Muscle of back (tissue), 13 donors: ENCODE measurements at places on chromosomes 5 and 9.
A peak's percentile ranks its signal among the peaks of the same experiment; 100 is the strongest.

DNA sequence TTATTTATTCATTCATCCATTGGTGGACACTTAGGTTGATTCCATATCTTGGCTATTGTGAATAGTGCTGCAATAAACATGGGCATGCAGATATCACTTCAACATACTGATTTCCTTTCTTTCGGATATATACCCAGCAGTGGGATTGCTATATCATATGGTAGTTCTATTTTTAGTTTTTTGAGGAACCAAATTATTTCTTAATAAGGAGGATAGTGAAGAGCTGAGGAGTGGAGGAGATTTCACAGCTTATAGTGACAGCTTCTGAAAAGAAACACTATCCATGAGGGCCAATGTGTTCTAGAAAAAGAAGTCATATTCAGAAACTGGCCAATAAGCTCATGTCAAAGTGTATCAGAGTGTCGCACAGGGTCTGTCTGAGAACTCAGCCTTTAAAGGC lies 183.3 kb downstream of the SEC61B start:
- DNase-seq = no peak

- DNase-seq = no peak
Measured at GRCh38 chr9:88237479-88237961, 99.2 kb upstream of the SPATA31C2 start.

DNA sequence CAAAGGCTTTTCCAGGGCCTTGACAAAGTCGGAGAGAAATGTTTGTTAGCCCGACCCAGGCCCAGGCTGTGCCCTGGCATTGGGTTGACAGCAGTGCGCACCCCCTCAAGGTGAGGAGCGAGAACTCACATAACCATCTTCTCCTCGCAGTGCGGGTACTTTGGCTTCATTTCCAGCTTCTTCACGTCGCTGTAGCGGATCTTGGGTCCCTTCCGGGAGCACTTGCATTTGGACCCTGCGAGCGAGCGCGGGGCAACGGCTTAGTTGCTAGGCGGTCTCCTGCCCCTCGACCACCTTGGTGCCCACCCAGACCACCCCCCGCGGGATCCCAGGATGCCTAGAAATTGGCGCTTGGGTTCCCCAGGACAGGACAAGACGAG lies 496 bp downstream of the CXCL14 start:
- DNase-seq = no peak

- DNase-seq = no peak
Measured at GRCh38 chr5:146137967-146138403, 32.6 kb upstream of the PLAC8L1 start.

DNA sequence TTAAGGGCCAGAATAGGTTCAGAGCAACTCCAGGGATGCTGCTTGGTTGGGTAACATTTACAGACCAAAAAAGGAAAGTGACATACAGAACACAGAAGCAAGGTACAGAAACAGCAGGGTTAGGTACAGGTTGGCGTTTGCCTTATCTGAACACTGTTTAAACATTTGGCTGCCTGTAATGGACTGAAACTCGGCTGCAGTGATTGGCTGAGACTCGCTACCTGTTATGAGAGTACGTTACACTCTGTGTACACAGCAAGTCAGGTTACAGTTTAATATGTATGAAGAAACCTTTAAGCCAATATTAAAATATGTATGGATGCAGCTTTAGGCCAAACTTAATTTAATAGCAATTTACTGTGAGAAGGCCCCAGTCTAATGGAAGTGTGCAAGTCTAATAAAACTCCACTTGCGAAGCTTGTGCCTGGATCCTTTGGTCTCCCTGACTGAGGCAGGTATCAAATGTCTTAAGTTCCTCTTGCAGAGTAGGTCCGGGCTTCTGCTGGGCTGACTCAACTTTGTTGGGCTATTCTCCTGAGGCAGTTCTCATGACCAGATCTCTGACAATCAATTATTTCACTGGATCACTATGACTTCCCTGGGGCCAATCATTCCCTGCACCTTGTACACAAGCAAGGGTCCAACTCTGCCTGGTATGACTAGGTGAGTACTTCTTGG lies 204.9 kb downstream of the ZNF462 start:
- no peak for DNase-seq

DNA sequence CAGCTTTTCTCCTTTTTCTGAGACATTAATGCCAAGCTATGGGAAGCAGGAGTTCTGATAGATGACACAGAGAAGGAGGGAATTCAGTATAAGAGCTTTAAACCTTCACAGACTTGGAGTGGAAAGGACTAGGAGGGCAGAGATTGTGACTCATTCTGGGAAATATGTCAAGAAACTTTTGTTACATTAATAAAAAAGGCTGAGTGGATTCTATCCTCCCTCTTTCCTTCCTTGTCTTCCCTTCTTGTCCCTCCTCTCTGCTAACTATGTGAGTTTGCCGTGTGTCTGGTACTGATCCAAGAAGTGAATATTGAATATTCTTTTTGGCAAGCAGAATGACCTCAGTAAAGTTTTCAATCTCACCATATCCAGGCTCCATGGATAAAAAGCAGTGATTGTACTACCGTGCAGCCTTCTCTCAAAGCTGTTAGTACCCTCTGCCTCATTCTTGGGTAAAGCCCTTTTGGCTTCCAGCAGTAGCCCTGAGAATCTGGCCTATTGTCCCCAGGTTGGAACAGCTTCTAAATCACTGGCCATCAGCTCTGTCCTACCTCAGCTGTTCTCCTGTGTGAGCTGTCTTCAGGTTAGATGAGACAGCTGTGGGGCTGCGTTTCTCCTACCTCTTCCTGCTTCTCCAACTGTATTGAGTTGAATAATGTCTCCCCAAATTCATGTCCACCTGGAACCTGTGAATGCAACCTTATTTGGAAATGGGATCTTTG lies 73.9 kb downstream of the ATG10 start:
- DNase-seq = peak; percentile 46
